Activated T-cell treated with anti-CD3 and anti-CD28 coated beads, Interleukin-2, amount 50 U/mL, for 48 hours (primary cell): ENCODE measurements at places on chromosomes 7 and 10.

- no peak for DNase-seq
These were observed 535.9 kb downstream of the AUTS2 start for GRCh38 chr7:70134029-70134770.

DNA sequence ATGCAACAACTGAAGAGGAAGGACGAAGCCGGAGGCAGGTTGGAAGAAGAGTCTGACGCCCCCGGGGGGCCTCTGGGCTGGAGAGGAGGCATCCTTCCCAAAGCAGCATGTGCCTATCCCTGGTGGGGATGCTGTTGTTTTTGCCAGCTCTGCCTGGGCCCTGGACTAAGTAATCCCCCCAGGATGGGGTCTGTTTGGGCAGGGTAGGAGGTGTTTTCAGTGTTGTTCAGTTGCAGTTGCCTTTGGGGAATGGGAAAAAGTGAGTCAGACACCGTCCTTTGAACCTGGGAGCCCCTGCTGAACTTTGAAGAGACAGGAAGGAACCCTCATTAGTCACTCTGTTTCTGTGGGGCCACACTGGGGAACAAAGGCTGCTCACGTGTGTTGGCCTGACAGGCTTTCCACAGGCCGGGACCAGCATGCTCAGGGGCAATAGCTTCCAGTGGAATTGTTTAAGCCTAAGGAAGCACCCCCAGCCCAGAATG is 35.2 kb upstream of the GDF10 start:
- peak; percentile 70 for DNase-seq

DNA sequence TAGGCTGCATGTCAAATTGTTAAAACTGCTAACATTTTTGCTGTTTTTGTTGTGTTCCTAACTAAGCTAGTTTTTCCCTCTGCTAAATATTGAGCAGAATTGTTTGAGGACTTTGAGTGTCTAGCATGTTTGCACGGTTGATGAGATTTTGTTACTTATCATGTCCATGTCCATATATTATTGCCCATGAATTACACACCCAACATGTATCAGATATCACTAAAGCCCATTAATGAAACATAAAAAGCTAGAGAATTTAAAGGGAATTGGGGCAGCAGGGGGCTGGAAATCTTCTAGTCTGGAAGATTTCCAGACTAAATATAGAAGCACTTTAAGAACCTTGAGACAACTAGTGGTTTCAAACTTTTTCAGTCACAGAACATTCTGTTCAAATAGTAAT is 197.7 kb downstream of the SNX10 start:
- no peak for DNase-seq

DNA sequence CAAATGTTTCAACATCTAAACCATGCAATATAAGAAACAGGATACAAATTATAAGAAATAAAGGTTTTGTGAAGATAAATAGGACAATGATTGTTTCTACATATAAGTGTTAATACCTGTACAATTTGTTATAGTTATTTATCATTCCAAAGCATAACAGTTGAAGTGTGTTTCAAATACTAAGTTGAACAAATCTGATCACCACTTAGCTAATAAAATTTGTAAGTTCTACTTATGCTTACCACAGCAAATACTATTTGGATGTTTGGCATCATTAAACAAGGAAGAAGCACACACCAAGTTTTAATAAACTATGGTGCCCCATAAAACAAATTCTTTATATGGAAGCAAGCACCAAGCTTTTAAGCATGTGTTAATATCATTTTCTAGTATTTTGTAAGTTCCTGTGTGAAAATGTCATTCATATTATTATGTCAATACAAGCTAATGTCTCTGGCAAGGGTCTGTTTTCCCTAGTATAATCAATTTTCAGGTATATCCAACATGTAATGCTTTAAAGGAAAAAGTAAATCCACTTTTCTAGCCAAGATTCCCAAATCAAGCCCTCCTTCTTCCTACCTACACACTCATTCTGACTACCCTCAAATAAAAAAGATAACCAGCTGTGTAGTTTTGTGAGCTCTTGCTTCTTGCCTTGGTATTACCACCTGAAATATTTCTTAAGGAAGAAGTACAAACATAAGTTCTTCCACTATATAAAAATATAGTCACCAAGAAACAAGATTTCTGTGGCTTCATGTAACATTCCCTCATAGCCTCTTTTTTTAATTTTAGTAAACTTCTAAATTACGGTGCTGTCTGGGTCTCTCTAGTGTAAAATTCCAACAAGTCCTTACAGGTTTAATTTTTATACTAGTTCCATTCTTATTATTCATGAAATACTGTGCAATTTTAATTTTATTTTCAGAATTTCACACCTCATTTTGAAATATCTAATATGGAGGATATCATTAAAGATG is 9.2 kb downstream of the SKAP2 start:
- DNase-seq, result no peak

- peak; percentile 28 for DNase-seq
These were observed 24.5 kb downstream of the STEAP1 start for GRCh38 chr7:90178679-90179278.

GRCh38 chr7:122183106-122183505 is 39.1 kb upstream of the AASS start:
- DNase-seq, result no peak

DNA sequence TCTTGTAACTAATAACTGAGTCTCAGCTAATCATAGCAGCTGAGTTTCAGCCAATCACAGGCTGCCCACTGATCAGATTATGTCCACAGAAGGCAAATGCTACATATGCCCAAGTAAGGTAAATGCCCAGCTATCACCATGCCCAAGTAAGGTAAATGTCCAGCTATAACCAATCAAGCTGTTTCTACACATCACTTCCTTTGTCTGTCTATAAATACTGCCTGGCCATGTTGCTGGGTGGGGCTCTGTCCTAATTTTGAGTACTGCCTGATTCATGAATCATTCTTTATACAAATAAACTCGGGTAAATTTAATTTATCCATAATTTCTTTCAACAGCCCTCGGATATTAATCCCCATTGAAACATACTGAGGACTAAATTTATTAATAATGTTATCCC is 312.4 kb downstream of the CACNA2D1 start:
- no peak for DNase-seq

DNA sequence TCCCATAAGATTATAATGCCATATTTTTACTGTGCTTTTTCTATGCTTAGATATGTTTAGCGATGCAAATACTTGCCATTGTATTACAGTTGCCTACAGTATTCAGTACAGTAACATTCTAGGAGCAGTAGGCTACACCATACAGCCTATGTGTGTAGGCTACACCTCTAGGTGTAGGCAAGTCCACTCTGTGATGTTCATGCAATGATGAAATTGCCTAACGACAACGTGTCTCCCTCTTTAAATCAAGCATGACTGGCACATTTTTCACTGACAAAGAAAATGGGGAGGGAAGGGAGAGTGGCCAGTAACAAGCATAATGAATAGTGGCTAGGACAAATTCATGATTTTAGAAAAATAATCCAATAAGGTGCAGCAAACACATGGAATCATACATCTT is 1.7 kb downstream of the NCAPG2 start:
- DNase-seq, result no peak

DNA sequence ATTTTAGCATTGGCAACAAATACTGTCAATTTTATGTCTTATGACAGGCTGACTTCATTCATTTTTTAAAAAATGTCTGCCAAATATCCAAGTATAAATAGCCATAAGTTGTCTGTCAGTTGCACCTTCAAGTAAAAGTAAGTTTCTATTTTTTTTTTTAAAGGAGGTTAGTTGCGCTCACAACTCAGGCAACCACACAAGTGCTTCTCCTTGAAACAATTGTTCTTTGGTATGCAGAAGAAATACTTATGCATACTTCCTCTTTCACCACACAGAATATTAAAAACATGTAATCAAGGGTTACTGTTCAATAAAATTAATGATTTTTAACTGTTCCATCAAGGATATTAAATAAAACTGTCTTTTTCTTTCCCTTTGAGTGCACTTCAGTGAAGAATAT is 97.9 kb downstream of the RTKN2 start:
- no peak for DNase-seq

DNA sequence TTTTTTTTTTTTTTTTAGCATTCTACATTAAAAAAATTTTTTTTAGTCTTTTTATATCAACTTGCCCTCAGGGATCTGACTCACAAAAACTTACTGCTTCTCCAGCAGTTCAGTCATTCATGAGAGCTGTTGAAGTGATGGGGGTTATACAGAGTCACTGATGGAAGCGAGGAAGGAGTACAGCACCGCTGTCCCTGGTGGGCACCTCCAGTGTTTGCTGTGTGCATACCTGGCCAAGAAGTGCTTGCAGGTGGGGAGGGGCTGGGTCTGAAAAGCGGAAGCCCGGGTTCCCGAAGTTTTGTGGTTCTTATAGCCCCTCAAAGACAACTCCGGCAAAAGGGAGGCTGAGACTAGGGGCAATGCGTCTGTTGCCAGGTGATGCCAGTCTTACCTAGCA is 46.2 kb downstream of the MINDY4 start:
- no peak for DNase-seq

- no peak for DNase-seq
These were observed 109.0 kb upstream of the ELMO1 start for GRCh38 chr7:37557571-37558209.

DNA sequence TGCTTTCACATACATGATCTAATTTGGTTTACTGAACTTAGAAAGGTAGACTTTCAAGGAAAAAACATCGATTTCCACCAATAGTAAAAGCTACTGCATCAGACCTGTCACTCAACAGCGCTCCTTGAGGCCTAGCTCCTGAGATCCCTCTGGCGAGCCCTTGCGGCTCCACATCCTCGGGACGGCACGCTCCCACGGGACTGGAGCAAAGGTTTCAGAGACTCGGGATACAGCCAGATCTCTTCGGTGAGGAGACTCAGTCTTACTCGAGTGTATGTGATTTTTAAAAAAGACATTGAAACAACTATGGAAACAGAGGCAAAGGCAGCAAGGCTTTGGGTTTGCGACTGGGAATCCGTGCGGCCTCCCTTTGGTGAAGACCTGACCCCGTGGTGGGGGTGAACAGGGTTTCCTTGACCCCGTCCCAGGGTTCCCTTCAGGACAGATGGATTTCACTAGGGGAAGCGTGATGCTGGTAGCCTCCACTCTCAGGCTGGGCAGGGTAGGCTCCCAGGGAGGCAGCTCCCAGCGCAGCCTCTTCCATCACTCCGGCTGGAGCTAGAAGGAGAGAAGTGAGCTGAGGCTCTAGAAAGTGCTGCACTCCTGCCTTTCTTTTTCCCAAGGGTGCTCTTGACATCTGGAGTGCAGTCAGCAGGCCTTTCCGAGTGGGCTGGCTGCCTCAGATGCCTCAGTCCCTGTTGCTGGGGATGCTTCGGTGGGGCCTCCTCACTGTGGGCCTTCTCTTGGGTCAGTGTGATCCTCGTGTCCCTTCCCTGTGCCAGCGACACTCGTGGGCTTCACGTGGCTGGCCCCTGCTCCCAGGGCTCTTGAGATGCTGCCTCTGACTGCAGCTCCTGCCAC is 5.8 kb upstream of the ATP6V0E2 start:
- DNase-seq, result no peak

- no peak for DNase-seq
These were observed 781.1 kb downstream of the GATA3 start for GRCh38 chr10:8835453-8836167.

DNA sequence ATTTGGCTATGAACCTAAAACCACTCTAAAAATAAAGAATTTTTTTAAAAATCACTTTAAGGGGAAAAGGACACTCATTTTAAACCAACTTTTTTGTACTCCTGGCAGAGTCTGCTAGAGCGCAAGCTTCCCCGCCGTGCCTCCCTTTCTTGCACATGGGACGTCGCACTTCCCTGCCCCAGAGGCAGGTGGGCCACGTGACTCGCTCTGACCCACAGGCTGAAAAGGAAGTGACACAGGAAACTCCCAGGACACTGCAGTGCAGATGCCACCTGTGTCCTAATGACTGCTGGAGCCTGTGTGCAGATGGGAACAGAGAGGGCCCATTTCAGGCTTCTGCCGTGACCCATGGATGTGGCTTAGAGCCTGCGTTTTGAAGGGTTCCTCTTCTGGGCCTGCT is 142.1 kb upstream of the LANCL2 start:
- DNase-seq, result no peak

GRCh38 chr7:43406961-43407360 is 175.9 kb upstream of the STK17A start:
- no peak for DNase-seq

- no peak for DNase-seq
These were observed 35.0 kb upstream of the MRPS16 start for GRCh38 chr10:73287441-73287840.

DNA sequence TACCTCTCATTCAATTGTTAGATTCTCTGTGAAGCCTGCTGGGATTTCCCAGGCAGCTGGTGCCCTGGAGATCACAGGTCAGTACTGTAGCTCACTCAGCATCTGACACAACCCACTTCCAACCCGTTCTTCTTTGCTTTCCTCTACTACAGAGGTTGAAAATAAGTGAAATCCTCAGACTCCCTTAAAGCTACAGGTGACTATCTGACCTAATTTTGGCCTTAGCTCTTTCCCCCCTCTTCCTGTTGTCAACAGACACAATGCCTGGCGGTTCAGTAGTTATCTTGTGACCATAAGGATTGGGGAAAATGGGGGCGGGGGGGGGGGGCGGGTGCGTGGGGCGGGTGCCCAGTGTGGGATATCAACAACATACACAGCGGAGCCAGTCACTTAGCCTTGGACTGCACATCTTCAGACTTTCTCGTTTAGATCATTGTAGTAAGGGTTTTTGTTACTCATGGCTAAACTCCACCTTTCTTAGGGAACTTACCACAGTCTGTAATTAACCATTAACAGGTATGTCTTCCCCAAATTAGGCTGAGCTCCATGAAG is 37.8 kb downstream of the MTPN start:
- DNase-seq, result no peak

GRCh38 chr7:102064361-102065025 is 222.2 kb upstream of the SH2B2 start:
- DNase-seq, result no peak

DNA sequence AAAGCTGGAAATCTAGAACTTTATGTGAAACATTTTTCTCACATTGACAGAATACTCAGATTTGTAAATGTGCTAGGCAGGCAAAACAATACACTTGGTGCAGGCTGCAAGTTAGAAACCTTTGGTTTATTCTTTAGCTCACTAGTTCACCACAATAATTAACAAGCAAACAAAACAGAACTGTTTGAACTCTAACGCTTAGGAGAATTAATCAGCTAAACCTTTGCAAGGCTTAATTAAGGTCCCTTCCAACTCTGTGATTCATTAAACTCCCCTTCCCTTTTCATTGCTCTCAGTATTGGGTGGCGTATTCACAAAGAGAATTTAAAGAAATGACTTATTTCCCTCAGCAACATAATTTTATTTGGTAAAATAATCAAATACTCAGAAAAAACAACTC is 99.0 kb downstream of the PON1 start:
- DNase-seq, result no peak

GRCh38 chr10:23412223-23412622 is 26.7 kb upstream of the OTUD1 start:
- no peak for DNase-seq
